ENCODE measurements at places on chromosomes 1 and 21. TPM values are rescaled to one million over a fixed set of nuclear protein-coding genes. Genes with fewer than 3 reads are reported as not detected.
A peak's percentile ranks its signal among the peaks of the same experiment; 100 is the strongest.

- DNase-seq: no peak
These were observed 23.6 kb upstream of the HEATR1 start for GRCh38 chr1:236627727-236628408.

- no peak for DNase-seq
These were observed 18.1 kb upstream of the TMEM81 start for GRCh38 chr1:205102404-205102803.

SLAMF8 gene
- 0.80 TPM for polyA plus RNA-seq

- DNase-seq: peak; percentile 15
These were observed 30.2 kb downstream of the DPH5 start for GRCh38 chr1:100995198-100995988.

DNA sequence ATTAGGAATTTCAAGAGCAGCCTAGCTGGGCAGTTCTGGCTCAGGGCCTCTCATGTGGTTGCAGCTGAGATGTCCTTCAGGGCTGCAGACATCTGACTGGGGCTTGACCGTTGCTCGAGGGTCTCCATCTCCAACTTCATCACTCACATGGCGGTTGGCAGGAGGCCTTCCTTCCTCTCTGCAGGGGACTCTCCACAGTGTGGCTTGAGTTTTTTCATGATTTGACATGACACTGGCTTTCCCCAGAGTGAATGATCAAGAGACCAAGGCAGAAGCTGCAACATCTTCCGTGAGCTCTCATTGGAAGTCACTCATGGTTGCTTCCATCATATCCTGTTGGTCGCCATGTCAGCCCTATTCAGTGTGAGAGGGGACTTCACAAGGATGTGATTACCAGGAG, 74.6 kb downstream of the RUNX3 start:
- no peak for DNase-seq

DNA sequence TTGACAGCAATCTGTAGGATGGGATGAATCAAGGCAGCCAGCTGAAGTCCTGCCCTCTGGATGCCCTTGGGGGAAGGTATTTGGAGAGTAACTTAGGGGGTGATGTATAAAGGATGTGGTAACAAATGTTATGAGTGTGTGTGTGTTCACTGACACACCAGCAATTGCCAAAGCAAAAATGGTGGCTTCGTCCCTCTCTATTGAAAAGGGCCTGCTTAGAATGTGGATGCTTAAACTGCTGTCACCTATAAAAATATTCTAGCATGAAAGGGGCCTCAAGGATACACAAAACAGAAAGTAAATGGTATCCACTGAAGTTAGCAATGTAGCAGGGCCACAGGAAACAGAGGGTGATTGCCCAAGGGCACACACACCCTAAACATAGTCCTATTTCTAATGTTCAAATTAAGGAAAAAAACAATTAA, 15.1 kb upstream of the AIM2 start:
- no peak for DNase-seq

C1orf146 gene
- polyA plus RNA-seq: 0.37 TPM

TTLL7 gene
- 6.3 TPM for polyA plus RNA-seq

DNA sequence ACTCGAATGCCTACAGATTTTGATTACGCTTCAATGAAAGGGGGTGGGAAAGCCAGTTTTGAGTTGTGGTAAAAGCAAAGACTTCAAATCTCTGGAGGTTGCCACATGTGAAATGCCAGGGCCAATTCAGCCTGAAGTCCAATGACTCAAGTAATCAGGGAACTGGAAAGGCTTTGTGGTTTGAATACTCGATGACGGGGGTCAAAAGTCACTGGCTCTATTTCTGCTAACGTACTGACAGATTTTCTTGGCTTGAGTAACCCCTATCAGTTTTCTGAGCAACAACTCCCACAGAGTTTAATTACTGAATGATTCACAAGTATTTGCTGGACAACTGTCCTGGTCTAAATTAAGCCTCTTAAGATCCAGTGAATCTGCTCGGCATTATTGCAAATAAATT, 152.2 kb downstream of the SIPA1L2 start:
- peak; percentile 46 for DNase-seq

GRCh38 chr1:69570356-69570755, 2.6 kb downstream of the LRRC7 start:
- no peak for DNase-seq

GRCh38 chr1:15740924-15741850, 1.1 kb upstream of the TMEM82 start:
- DNase-seq: peak; percentile 77

DNA sequence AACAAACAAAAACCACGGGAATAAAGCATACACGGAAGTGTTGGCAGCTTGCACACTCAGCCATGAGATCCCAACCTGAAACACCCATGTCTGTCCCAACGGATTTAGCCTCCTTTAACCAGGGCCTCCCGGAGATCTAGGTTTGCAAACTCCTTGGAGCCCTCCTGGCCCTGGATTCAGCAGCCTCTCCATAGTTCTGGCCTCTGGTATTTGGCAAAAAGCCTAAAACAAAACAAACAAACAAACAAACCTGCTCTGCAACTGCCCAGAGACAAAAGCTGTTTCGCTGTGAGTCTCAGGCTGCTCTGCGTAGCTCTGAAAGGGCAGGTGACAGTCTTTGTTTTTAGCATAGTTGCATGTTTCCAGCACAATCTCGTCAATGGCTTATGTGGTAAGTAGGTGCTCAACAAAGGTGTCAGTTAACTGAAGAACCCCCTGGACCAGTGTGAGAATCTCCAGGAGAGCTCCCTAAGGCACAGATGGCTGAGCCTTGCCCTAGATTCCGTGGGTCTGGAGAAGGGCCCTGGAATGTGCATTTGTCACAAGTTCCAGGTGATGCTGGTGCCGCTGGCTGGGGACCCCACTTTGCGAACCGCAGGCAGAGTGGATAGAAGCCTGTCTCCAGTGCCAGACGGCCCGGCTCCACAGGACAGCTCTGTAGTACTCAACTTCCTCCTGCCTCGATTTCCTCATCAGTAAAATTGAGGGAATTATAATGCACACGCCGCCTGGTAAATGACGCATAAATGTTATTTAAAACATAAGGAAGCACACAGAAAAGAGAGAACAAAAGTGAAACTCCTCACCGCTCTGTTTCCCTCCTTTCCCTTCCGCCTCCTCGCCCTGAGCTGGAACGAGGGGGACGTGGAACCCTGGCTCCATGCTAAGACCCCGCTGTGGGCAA, 86.2 kb downstream of the RIPK4 start:
- no peak for DNase-seq

- DNase-seq: no peak
These were observed 27.0 kb upstream of the SGIP1 start for GRCh38 chr1:66506991-66507390.

HAO2 gene
- 80.5 TPM for polyA plus RNA-seq

- DNase-seq: no peak
These were observed 56.5 kb upstream of the PLA2G4A start for GRCh38 chr1:186772228-186772627.

GRCh38 chr1:230971771-230972170, 6.9 kb downstream of the TTC13 start:
- DNase-seq: no peak

CD52 gene
- polyA plus RNA-seq: 5.6 TPM
